RWPE2 (cell line): ENCODE measurements at places on chromosomes 6 and 20.

- H3K27ac ChIP-seq: no peak overlapping the region
- no peak overlapping the region for H3K4me3 ChIP-seq
- no peaks in the 10 kb centered on the region for H3K36me3 ChIP-seq
- H3K4me1 ChIP-seq: no peaks in the 10 kb centered on the region
- H3K27me3 ChIP-seq: no peaks in the 10 kb centered on the region
Observed at GRCh38 chr6:14037402-14038277, 79.9 kb upstream of the CD83 start.

GRCh38 chr6:158634695-158635426 is 9.7 kb downstream of the DYNLT1 start:
- peaks cover 9% of the 10 kb centered on the region for H3K4me1 ChIP-seq
- H3K27me3 ChIP-seq: no peaks in the 10 kb centered on the region
- DNase-seq: no peak
- H3K36me3 ChIP-seq: peaks cover 79% of the 10 kb centered on the region
- no peak overlapping the region for H3K27ac ChIP-seq
- no peak overlapping the region for H3K4me3 ChIP-seq

DNA sequence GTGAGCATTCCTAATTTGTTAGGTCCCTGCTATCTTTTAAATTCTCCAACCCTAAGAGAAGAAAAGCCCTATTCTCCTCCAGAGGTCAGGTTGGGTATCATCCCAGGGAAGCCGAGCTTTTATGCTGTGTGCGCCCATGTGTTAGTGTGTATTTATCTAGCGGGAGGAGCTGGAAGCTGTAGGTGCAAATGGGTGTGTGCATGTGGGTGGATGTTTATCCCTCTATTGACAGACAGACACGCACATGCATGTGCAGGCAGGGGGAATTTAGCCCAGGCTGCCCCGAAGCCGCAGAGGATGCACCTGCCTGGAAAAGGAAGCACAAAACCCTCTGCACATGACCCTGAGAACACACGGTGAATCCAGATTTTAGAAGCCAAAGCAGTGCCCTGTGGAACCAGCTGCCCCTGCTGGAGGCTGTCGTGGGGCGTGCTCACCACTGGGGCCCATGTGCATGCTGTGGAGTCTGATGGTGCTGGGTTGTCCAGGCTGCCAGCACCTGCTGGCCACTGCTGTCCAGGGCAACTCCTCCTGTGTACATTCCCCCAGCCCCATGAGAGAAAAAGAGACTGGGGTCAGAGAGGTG is 397.5 kb downstream of the TAF4 start:
- DNase-seq: no peak
- H3K27ac ChIP-seq: no peak overlapping the region
- H3K36me3 ChIP-seq: no peaks in the 10 kb centered on the region

GRCh38 chr6:169692516-169692915 is 9.3 kb downstream of the WDR27 start:
- peaks cover 30% of the 10 kb centered on the region for H3K36me3 ChIP-seq
- no peak overlapping the region for H3K27ac ChIP-seq
- no peak overlapping the region for H3K4me3 ChIP-seq
- no peaks in the 10 kb centered on the region for H3K27me3 ChIP-seq
- DNase-seq: no peak
- H3K4me1 ChIP-seq: peaks cover 22% of the 10 kb centered on the region

DNA sequence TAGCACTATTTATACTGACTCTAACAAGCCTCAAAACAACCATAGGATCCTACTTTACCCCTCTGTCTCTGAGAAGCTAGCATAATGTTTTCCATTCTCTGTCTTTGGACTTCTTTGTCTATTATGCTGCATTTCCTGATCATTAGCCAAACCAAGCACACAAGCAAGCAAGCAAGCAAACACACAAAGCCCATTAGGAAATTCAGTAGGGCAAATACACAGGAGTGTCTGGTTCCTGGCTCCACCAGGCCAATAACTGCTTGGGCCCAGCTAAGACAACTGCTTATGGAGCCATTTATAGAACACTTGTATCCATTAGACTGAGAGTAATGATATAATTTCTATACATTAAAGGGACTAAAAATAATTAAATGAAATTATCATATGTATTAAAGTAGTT is 952.9 kb upstream of the EPHA7 start:
- no peaks in the 10 kb centered on the region for H3K36me3 ChIP-seq
- H3K4me1 ChIP-seq: no peaks in the 10 kb centered on the region
- DNase-seq: no peak
- no peak overlapping the region for H3K27ac ChIP-seq
- no peak overlapping the region for H3K4me3 ChIP-seq

GRCh38 chr20:46438156-46438750 is 31.8 kb upstream of the ELMO2 start:
- peaks cover 19% of the 10 kb centered on the region for H3K27me3 ChIP-seq
- H3K4me3 ChIP-seq: no peak overlapping the region

GRCh38 chr20:50844430-50845100 is 49.7 kb downstream of the BCAS4 start:
- peak overlapping the region; percentile 82 for H3K27ac ChIP-seq
- no peaks in the 10 kb centered on the region for H3K27me3 ChIP-seq
- DNase-seq: peak; percentile 100
- peaks cover 60% of the 10 kb centered on the region for H3K4me1 ChIP-seq

DNA sequence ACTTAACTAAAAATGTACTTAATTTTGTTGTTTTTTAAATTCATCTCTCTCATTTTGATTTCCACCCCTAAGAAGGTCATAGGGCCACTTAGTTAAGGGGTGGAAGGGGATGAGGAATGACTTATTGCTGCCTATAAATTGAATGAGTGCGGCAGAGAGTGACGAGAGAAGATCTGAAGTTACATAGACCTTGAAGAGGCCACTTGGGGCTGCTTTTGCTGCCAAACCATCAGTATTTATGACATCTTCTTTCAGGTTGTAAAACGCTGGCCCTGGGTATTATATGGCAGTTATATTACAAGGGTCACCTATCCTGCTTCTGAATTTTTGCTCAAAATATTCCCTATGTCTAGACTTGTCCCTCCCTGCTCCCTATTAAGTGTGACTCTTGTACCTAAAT is 119.6 kb upstream of the RIMS1 start:
- H3K36me3 ChIP-seq: no peaks in the 10 kb centered on the region
- H3K27ac ChIP-seq: no peak overlapping the region
- no peak for DNase-seq

DNA sequence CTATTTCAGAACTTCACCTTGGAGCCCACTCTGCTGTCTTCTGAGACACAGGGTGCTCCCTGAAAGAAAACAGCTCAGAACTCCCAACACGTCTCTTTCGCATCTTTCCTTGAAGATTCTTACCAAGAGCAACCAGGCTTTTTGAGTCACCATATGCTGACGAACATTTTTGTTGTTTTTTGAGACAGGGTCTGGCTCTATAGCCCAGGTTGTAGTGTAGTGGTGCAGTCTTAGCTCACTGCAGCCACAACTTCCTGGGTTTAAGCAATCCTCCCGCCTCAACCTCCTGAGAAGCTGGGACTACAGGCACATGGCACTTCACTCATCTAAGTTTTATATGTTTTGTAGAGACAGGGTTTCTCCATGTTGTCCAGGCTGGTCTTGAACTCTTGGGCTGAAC is 68.5 kb downstream of the TRMT11 start:
- no peaks in the 10 kb centered on the region for H3K4me1 ChIP-seq
- H3K4me3 ChIP-seq: no peak overlapping the region
- no peaks in the 10 kb centered on the region for H3K27me3 ChIP-seq
- H3K36me3 ChIP-seq: no peaks in the 10 kb centered on the region

DNA sequence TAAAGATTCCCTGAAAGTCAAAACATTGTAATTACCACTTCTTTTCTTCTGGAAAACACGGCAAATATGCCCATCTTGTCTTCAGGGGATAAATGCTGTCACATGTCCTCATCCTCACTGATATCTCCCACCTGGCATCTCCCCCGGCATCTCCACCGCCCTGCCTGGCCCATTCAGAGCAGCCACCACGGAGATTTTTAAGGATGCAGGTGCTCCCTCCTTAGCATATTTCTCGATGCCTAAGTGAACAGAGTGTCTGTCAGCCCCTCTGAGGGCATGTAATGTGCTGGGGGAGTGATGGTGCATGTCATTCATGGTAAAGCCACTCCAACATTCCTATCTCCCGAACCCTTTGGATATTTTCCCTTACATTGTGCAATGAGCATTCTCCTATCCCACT is 215.5 kb downstream of the PREX1 start:
- H3K36me3 ChIP-seq: no peaks in the 10 kb centered on the region
- no peak overlapping the region for H3K27ac ChIP-seq
- H3K4me3 ChIP-seq: no peak overlapping the region
- H3K27me3 ChIP-seq: no peaks in the 10 kb centered on the region

DNA sequence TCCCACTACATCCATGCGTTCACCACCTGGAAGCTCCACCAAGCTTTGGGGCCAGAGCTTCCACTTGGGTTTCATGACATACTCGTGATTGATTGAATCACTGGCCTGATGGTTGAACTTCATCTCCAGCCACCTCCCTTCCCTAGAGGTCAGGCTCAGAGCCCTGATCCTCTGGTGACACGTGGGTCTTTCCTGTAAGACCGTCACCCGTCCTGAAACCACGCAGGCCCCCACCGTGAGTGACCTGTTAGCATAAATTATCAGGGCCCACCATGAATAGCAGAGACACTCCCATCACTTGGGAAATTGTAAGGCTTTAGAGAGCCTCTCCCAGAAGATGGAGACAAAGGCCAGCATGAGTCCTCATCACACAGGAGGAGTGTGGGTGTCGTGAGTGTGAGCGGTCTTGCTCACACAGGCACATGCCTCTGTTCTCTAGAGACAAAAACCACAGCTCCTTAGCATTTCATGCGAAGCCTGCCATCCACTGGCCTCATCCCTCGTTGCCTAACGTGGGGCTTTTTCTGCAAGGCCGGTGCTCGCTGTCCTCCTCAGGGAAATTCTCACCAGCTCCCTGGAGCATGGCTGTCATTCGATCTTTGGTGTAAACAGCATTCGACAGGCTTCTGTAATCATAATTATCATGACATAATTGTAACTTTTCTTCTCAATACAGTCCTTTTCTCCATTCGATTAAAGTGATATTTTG is 65.1 kb upstream of the DUSP22 start:
- no peaks in the 10 kb centered on the region for H3K27me3 ChIP-seq
- DNase-seq: no peak
- peaks cover 19% of the 10 kb centered on the region for H3K4me1 ChIP-seq
- no peak overlapping the region for H3K27ac ChIP-seq
- no peaks in the 10 kb centered on the region for H3K36me3 ChIP-seq

GRCh38 chr6:35686873-35687555 is 1.7 kb downstream of the FKBP5 start:
- peak overlapping the region; percentile 82 for H3K27ac ChIP-seq
- DNase-seq: no peak
- H3K36me3 ChIP-seq: peaks cover 55% of the 10 kb centered on the region
- H3K4me3 ChIP-seq: peak overlapping the region; percentile 97

DNA sequence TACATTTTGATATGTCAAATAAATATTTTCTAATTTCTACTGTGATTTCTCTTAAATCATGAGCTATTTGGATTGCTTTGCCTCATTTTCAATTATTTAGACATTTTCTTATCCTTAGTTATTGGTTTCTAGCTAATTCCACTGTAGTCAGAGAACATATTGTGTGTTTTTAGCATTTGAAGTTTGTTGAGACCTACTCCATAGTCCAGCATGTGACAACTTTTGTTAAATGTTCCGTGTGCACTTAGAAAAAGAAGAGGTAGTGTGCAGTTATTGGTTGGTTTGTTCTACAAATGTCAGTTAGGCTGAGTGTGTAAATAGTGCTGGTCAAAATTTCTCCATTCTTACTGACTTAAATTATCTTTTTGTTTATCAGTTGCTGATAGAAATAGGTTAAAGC is 138.8 kb downstream of the BCAS1 start:
- DNase-seq: no peak
- no peaks in the 10 kb centered on the region for H3K36me3 ChIP-seq
- peak overlapping the region; percentile 33 for H3K27ac ChIP-seq
- H3K4me1 ChIP-seq: peaks cover 30% of the 10 kb centered on the region
- H3K27me3 ChIP-seq: no peaks in the 10 kb centered on the region

DNA sequence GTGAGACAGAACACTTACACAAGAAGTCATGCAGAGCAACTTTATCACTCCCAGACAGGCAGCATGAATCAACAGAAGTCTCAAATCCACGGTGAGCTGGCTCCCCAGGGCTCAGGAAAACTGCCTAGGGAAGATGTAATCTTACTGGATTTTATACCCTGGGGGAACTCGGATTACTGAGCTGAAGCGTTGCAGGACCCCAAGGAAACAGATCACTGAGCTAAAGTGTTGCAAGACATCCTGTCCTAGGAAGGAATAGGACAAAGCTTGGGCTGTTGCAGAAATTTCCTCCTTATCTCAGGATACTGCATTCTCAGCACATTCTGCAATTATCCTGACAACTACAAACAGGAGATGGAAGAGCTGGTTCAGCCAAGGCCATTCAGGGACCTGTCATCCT is 224.8 kb downstream of the TFAP2A start:
- H3K27ac ChIP-seq: no peak overlapping the region
- H3K4me3 ChIP-seq: no peak overlapping the region
- no peaks in the 10 kb centered on the region for H3K27me3 ChIP-seq
- DNase-seq: no peak

DNA sequence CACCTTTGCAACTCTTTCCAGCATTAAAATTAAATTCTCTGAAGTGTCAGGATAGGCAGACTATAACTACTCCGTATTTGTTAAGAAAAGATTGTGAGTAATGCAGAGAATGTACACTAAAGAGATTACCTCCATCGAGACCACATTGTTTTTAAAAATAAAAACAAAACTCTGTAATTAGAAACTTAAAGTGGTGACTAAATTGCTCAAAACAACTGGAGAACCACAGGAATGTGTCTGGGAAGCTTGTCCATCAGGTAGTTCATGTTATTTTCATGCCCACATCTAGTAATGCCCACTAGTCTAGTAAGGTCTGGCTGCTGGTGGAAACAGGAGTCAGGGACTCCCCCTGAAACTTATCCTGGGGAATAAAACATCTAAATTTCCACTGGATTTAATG is 103.0 kb upstream of the FOXQ1 start:
- H3K36me3 ChIP-seq: no peaks in the 10 kb centered on the region
- no peak overlapping the region for H3K27ac ChIP-seq
- no peak overlapping the region for H3K4me3 ChIP-seq
- H3K27me3 ChIP-seq: no peaks in the 10 kb centered on the region

GRCh38 chr6:28807682-28808280 is 116.0 kb downstream of the TRIM27 start:
- H3K36me3 ChIP-seq: no peaks in the 10 kb centered on the region
- no peak for DNase-seq
- H3K4me3 ChIP-seq: peak overlapping the region; percentile 33
- H3K4me1 ChIP-seq: peaks cover 4% of the 10 kb centered on the region

DNA sequence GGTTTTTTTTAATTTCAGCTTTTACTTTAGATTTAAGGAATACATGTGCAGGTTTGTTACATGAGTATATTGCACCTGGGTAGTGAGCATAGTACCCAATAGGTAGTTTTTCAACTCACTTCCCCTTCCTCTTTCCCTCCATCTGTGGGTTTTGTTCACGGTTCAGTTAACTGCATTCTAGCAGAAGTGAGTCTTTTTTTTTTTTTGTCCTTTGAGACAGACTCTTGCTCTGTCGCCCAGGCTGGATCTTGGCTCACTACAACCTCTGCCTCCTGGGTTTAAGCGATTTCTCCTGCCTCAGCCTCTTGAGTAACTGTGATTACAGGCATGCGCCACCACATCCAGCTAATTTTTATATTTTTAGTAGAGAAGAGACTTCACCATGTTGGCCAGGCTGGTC is 8.7 kb downstream of the UBR2 start:
- H3K4me1 ChIP-seq: peaks cover 13% of the 10 kb centered on the region
- no peak overlapping the region for H3K4me3 ChIP-seq
- no peak for DNase-seq
